Omental fat pad (tissue), 4 donors: ENCODE measurements at places on chromosomes 6 and 20. TPM values are rescaled to one million over a fixed set of nuclear protein-coding genes. Genes with fewer than 3 reads are reported as not detected.

Gene SLC26A8
- 0.12 TPM for total RNA-seq

Gene PRL
- total RNA-seq: not detected

Gene WFDC10B
- total RNA-seq: not detected

Gene ECT2L
- total RNA-seq: not detected

DNA sequence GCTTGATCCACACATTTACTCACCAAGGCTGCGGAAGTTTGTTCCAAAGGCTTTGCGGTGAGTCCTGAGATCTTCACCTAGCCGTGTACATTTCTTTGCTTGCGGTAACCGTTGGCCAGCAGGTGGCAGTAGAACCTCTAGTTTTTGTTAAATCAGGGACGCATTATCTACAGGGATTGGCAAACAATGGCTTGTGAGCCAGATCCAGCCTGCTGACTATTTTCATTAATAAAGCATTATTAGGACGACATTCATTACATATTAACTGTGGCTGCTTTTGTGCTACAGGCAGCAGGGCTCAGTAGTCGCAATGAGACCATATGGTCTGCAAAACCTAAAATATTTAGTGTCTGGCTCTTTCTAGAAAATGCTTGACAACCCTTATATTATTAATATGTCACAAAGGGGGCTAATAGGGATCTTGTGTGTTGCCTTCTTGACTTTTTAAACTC is 174.1 kb downstream of the DOK5 start:
- DNase-seq: peak; percentile 83
